AG08395 (cell line): ENCODE measurements at places on chromosomes 3 and 15.

- peak; percentile 21 for DNase-seq
Observed at GRCh38 chr3:116020495-116020894, 397.2 kb downstream of the GAP43 start.

DNA sequence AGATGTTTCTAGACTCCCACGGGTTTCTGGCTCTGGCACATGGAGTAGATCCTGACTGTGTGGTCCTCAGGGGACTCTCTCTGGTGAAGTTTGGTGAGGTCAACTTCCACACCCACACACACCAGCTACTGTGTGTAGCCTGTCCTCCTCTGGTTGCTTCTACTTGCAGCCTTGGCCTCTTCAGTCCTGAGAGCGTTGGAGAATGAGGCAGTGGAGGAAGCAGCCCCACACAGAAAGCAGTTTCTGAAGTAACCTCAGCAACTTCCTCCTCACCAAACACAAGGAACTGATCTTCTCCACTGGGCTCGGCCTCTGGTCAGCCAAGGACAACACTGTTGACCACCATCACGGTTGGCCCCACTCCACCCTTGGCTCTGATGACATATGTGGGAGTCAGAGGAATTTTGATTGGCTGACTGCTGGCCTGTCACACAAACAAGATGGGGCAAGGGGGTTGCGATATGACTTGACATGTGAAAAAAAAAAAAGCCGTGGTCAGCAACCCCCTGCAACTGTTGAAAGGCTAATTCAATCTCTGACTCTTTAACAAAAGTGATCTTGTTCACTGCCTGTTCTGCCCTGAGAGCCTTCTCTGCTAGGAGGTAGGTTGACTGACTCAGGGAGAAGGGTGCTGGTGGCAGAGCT lies 19.6 kb downstream of the CD86 start:
- DNase-seq: no peak

DNA sequence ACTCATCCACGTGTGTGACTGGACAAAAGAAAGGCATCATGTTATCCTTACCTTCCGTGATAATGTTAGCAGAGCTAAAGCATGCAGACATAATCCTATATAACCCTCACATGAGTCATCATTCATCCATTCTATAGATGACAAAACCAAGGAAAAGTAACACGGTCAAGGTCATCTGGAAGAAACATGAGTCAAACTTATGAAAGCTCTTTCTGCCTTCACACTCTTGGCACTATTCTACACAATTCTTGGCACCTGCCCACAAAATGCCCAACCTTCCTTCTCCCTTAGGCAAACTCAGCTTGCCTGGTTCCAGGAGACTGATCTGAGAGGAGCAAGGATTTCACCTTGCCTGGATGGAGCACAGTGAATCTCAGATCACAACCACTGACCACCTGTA lies 66.9 kb downstream of the PRICKLE2 start:
- DNase-seq: no peak

DNA sequence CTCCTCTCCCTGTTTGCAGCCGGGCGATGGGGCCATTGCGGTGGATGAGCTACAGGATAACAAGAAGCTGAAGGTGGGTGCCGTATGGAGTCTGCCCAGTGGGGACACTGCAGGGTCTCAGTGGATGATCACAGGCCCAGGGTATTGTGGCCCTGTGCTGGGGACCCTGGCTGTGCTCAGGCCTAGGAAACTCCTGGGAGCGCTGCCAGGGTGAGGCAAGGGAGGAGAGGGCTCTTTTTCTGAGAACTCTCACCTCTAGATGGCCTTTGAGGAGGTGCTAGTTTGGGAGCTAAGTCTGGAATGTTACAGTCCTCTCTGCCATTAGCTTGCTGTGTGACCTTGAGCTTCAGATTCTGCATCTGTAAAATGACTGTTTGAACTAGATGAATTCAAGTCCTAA lies 16.4 kb downstream of the SLC24A1 start:
- no peak for DNase-seq

DNA sequence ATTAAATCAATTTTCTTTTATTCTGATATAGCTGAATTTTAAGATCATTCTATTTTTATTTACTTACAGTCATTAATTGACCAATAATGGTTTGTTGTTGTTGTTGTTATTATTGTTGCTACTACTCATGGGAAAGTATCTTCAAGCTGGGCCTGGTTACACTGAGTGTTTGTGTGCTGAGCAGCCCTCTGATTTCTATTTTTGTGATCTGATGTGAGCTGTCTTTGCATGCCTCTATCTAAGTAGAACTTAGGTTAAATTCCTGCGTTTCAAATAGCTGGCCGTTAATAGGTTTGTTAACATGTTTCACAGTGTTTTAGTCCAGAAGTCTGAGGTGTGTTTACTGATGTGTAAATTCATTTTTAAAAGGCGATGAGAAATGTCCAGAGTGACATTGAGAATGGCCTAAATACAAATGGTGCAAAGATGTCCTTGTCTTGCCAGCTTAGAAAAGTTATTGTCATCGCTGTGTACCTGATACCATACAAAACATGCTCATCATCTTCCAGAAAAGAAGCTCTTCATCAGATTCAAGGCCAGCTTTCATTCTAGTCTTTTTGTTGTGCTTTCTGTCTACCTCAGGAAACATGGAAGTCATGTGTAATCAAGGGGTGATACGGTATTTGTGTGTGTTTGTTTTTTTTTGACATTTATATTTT lies 15.8 kb downstream of the ARIH2 start:
- no peak for DNase-seq

- DNase-seq: no peak
Observed at GRCh38 chr15:58916962-58917361, 16.5 kb downstream of the SLTM start.

DNA sequence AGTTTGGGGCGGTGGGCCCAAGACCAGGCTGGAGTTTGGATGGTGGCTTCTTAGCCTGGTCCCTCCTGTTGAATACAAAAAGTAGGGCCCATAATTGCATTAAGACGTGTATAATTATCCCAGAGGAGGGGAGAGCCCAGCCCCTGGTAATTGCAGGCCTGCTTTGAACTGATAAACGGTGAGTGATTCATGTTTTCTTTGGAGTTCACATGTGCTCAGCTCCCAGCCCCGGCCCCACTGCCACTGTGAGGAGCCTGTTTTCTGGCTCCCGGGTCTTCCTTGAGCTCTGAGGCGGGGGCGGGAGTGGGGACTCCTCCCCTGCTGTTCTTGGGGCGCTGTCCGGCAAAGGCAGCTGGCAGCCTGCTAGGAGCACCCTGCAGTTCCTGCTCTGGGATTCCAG lies 3.1 kb downstream of the PLXNA1 start:
- DNase-seq: no peak

GRCh38 chr3:119175872-119176756 lies 2.7 kb downstream of the UPK1B start:
- peak; percentile 51 for DNase-seq

DNA sequence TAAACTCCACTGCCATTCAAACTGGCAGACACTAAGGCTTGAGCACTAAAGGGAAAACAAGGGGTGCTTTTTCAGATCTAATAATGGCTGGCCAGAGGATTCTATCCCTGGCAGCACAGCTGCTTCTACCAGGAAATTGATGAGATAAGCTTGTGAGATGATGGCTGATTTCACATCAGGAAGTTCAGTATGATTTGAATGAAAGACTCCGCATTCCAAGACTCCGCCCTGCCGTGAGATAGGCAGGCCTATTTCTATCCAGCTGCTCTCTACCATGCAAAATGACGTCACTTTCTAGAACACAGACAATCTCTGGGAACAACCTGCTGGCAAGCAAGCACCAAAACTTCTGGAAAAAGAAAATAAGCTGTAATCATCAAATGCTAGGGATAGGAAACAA lies 171.8 kb downstream of the WDR76 start:
- peak; percentile 59 for DNase-seq

- DNase-seq: no peak
Observed at GRCh38 chr3:180223268-180223667, 186.5 kb upstream of the PEX5L start.

- no peak for DNase-seq
Observed at GRCh38 chr3:152769523-152769922, 65.4 kb upstream of the P2RY1 start.

- no peak for DNase-seq
Observed at GRCh38 chr3:170391108-170391507, 27.6 kb upstream of the CLDN11 start.

DNA sequence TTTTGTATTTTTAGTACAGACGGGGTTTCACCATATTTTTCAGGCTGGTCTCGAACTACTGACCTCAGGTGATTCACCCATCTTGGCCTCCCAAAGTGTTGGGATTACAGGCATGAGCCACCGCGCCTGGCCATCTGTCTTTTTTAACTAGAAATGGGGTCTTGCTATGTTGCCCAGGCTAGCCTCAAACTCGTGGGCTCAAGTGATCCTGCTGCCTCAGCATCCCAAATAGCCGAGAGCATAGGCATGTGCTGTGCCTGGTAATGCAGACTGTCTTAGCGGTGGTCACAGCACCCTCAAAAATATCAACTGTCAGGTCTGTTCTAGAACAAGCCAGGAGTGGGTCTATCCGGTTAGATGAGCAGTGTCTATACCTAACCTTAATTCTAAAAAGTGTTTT lies 48.2 kb downstream of the SPATA12 start:
- no peak for DNase-seq

DNA sequence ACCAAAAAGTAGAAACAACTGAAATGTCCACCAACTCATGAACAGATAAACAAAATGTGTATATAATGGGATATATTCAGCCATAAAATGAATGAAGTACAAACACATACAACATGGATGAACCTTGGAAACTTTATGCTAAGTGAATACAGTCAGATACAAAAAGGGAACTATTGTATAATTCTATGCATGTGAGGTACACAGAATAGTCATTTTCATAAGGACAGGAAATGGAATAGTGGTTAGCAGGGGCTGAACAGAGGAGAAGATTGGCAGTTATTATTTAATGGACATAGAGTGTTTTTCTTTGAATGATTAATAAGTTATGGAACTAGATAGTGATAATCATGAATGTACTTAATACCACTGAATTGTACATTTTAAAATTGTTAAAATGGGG lies 20.0 kb upstream of the TRANK1 start:
- no peak for DNase-seq

GRCh38 chr15:93656041-93656440 lies 567.0 kb upstream of the RGMA start:
- DNase-seq: no peak

GRCh38 chr3:193821151-193821668 lies 228.2 kb downstream of the OPA1 start:
- no peak for DNase-seq
